Smooth muscle cell of bladder (primary cell): ENCODE measurements at places on chromosomes 4 and X. TPM values are rescaled to one million over a fixed set of nuclear protein-coding genes. Genes with fewer than 3 reads are reported as not detected.

The AASDH gene
- total RNA-seq, result 14.1 and 17.4 TPM in 2 replicates

The GLRA3 gene
- total RNA-seq, result 0.14 TPM in 1 of 2 replicates, not detected in the other

The PKD2 gene
- 73.5 and 108 TPM in 2 replicates for total RNA-seq

The NAT8L gene
- total RNA-seq, result under 0.01 and 0.09 TPM in 2 replicates

The POU4F2 gene
- not detected in 2 replicates for total RNA-seq

The HSD17B13 gene
- total RNA-seq, result 0.14 and 0.18 TPM in 2 replicates

The TSPAN6 gene
- total RNA-seq, result 25.9 and 30.0 TPM in 2 replicates

The HS6ST2 gene
- 0.14 TPM in 1 of 2 replicates, not detected in the other for total RNA-seq

The MECP2 gene
- 20.3 and 21.2 TPM in 2 replicates for total RNA-seq

The GNRHR gene
- total RNA-seq, result not detected in 2 replicates

The CETN2 gene
- 39.0 and 42.5 TPM in 2 replicates for total RNA-seq

The ALB gene
- 0.09 and 0.14 TPM in 2 replicates for total RNA-seq

The NAP1L3 gene
- total RNA-seq, result 1.6 and 2.9 TPM in 2 replicates

The GUCY1A1 gene
- total RNA-seq, result 0.71 and 1.2 TPM in 2 replicates

The PDGFRA gene
- total RNA-seq, result 425 and 502 TPM in 2 replicates

The TBC1D8B gene
- total RNA-seq, result 11.1 and 14.4 TPM in 2 replicates

The PARM1 gene
- 1.00 and 2.0 TPM in 2 replicates for total RNA-seq

The GPR143 gene
- not detected in 2 replicates for total RNA-seq

The GABRG1 gene
- not detected in 2 replicates for total RNA-seq

The GPR119 gene
- not detected in 2 replicates for total RNA-seq

The ZGRF1 gene
- total RNA-seq, result 3.6 and 4.8 TPM in 2 replicates

The SPATA4 gene
- 0.28 TPM in 2 replicates for total RNA-seq

The TRPC5OS gene
- total RNA-seq, result not detected in 2 replicates

The RPL10 gene
- total RNA-seq, result 2,454 and 2,688 TPM in 2 replicates

The CXorf66 gene
- total RNA-seq, result not detected in 2 replicates

The FRAS1 gene
- 3.3 and 5.0 TPM in 2 replicates for total RNA-seq

The F8A2 gene
- not detected in 2 replicates for total RNA-seq

The BDH2 gene
- 54.5 and 59.6 TPM in 2 replicates for total RNA-seq

The DYNLT3 gene
- total RNA-seq, result 43.7 and 47.8 TPM in 2 replicates

The DCX gene
- not detected in 2 replicates for total RNA-seq

The PHF8 gene
- total RNA-seq, result 10.5 and 13.6 TPM in 2 replicates

The DTHD1 gene
- total RNA-seq, result not detected in 2 replicates
